Kidney tubule cell (primary cell): ENCODE measurements at places on chromosomes 4 and X.
A peak's percentile ranks its signal among the peaks of the same experiment; 100 is the strongest.

GRCh38 chr4:73446336-73446938 is 10.4 kb downstream of the AFP start:
- DNase-seq = peak; percentile 67

- no peak for DNase-seq
Observed at GRCh38 chrX:45840411-45840950, 639.8 kb upstream of the DIPK2B start.

DNA sequence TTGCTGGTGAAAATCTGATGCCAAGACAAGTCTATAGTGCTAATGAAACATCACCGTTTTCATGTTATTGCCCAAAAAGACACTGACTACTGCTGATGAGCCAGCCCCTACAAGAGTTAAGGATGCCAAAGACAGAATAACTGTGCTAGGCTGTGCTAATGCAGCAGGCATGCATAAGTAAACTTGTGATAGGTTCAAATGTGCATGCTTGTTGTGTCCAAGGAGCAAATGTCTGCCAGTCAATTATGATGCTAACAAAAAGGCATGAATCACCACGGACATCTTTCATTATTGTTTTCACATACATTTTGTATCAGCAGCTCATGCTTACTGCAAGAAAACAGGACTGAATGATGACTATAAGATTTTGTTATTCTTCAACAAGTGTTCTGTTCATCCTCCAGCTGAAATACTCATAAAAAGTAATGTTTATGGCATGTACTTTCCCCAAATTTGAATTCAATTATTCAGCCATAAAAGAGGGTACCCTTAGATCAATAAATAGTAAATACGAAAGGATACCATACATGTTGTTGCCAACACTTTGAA is 306.9 kb upstream of the ARSJ start:
- no peak for DNase-seq

- DNase-seq = peak; percentile 51
Observed at GRCh38 chr4:113921089-113921794, 58.2 kb downstream of the ARSJ start.

DNA sequence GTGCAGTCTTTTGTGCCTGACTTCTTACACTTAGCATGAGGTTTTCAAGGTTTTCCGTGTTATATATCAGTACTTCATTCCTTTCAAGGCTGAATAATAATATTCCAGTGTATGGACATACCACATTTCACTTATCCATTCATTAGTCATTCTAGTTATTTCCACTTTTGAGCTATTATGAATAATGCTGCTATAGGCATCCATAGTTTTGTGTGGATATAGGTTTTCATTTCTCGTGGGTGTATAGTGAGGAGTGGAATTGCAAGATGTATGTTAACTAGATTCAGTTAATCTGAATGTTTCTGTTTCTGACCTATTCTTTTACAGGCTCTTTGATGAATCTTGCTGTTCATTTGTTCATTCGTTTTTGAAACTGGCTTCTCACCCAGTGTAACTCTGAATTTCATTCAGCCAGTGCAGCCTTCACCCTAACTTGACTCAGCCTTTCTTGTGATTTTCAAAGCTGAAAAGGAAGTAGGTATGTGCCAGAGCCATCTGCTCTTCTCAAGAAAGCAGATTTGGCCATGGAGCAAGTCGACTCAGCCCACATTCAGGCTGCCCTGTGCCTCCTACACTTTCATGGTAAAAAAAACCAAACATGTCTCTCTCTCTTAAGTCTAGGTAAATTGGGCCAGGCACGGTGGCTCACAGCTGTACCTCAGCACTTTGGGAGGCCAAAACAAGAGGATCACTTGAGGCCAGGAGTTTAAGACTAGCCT is 56.3 kb upstream of the NOCT start:
- no peak for DNase-seq
